ENCODE measurements at places on chromosomes 5 and 9.

- DNase-seq: peak; percentile 82
Observed at GRCh38 chr9:130707225-130707976, 13.8 kb downstream of the EXOSC2 start.

DNA sequence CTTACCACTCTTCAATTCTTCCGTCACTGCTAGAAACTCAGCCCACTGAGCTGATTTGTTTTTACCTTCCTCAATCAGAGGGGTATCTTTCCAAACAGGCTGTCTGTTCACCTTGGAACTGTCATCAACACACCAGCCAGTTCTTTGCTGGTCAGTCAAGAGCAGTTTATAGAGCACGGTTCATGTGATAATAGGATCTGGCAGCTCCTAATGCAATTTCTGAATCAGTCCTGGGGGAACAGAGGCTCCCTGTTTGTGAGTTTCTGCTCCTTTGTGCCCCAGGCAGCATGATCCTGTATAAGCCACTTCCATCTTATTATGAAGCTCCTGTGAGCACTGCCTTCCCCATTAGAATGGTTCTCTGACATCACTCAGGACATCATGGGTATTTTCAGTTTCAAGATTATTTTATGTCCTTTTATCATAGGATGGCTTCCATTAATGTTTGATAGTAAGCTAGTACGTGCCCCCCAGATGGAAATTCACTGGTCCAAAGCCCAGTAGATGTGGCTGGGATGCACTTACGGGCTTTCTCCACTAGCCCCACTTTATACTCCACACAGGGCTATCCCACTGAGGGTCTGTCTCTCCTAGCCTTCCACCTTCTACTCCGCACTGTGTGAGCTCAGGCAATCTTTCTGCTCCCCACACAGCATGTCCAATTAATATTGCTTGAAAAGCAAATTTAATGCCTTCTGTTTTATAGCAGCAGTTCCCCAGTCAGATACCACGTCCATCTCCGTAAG is 85.5 kb upstream of the SPIN1 start:
- no peak for DNase-seq

- DNase-seq: no peak
Observed at GRCh38 chr9:107927276-107927675, 437.7 kb upstream of the KLF4 start.

DNA sequence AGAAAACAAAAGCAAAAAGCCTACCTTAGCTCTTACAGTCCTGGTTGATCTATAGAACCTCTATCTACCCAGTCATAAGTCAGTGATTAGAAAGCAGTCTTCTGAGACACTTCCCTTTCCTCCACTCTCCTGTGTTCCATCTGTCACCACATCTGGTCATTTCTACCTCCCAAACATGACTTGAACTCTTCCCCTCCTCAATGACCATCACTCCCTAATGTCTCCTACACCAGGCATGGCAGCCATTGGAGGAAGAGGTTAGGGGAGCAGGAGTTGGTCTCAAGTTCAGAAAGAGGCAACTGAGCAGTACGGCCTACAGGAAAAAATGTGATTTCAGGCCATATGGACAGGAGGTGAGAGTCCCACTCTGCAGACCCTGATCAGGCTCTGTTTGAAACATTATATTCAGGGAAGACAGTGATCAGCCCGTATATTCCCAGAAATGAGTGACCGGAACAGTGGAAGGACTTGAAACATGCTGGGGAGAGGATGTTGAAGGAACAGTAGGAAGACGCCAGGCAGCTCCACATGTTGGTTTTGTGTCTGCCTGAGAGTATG is 12.0 kb downstream of the ABLIM3 start:
- DNase-seq: no peak

DNA sequence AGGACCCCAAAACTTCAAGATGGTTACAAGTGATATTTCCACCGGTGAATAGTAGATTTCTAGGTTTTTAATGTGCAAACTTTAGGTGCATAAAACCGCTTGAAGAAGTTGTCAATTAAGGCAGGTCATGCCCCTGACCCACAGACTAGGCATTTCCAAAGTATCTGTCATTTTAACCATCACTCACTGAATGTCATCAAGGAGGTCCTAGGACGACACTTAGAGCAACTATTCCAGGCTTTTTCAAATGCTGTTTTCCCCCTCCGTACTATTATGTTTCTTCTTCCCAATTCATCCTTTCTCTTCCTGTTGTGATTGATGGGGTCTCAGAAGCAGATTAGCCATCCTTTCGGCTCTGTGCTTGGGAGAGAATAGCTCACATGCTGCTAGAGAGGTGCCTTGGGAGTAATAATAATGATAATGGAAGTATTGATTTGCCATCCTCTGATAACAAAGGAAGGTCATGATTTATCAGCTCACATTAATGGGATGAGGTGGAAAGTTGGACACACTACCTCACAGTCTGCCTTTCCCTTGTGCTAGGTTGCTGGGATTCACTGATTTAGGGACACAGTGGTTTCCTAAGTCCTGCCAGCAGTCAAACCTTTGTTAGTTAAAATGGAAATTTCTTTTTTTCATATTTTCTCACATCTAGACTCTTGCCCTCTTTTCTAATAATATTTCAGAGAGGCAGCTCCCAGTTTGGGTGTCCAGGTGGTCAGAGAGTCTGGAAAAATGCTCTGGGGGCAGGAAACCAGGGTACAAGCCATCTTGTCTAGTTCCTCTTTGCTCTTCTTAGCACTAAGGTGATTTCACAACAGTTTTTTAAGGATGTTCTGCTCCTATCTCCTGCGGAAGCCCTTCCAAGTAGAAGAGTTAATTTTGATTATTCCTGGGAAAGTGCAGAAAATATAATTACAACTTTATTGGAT is 67.0 kb downstream of the PTTG1 start:
- no peak for DNase-seq

DNA sequence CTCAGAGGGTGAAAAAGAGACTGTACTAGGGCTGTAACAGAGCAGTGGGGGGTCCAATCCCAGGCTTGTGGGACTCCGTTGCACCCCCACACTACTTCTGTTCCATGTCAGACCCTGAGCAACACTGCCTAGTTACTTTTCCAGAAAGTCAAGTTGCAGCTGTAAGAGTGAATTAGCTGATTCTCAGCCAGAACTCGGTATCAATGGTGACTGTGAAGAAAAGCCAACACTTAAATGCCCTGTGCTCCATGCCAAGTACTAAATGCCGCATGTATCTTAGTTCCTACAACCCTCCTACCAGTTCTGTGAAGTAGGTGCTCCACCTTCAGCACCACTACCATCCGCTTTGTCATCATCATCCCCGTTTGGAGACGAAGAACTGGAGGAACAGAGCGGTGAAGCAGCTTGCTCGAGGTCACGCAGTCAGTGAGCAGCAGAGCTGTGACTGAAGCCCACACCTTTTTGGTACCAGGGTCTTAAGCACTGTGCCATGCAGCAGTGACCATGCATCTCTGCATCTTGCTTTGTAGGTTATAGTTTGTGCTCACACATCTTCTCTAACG is 64.3 kb downstream of the NSG2 start:
- DNase-seq: no peak

DNA sequence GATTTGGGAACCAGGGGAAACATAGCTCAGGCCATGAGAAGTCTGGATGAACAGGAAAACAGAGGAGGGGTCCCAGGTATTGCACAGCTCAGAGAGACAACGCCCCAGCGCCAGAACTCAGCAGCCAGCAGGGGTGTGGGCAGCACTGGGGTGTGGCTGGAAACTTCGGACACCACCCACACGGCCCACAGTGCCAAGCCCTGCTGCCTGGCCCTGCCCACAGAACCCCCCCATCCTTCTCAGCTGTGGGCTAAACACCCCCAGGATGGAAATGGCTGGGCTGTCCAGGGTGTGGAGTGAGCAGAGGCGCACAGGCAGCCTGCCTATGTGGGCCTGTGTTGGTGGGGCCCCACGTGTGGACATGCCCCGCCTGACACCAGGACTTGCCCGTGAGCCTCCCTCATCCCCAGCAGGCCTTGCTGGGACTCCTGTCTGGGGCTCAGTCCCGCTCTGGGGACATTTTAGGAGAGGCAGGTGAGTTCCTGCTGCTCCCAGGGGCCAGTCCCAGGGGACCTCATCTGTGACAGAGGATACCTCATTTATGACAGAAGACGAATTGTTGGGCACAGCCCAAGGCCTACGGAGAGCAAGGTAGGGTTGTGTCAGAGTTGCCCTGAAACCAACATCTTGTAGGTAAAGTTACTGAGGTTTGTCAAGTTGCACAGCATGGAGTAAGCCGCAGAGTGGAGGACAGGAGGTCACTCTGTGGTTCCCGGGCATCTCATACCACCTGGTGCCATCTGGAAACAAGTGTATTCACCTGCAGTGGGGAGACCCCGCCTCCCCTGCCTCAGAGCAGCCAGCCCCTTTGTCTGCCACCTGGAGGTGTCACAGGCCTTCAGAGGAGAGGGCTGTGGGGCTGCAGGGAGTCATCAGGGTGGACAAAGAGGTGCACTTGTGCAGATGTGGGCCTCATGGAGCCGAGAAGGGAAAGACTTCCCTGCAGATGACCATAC is 183.2 kb downstream of the AUH start:
- DNase-seq: no peak

GRCh38 chr5:145838276-145838675 is 3.1 kb upstream of the PRELID2 start:
- DNase-seq: no peak

- no peak for DNase-seq
Observed at GRCh38 chr9:34647651-34648050, 1.2 kb downstream of the GALT start.

DNA sequence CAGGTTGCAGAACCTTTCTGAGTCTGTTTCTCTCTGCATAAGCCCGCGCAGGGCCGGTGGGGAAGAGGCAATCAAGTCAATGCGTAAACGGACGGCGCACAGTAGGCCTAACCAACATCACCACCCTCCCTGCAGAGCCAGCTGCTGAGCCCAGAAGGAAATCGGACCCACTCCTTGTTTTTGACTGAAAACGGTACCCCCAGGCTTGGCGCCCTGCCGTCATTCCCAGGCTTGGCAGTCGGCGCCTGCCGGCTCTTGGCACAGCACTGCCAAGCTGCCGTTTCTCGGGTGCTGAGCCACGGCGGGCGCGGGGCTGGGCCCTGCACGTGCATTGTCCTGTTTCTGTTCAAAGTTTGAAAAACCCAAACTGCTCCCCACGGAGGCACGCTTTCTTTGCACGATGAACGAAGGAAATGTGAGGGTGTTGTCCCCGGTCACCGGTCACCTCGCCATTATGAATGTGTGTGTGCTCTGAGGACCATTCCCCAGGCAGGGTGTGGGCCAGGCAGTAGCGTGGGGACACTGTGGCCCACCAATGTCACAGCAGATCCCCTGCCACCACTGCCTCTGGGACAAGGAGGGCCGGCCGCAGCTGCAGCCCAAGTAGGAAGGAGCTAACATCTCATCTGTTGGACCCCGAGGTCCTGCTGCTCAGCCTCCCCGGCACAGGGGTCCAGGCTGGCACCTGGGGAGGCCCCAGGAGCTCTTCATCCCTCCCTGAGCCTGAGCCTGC is 20.1 kb downstream of the FIBCD1 start:
- no peak for DNase-seq

GRCh38 chr5:88118179-88118578 is 150.5 kb downstream of the TMEM161B start:
- no peak for DNase-seq

DNA sequence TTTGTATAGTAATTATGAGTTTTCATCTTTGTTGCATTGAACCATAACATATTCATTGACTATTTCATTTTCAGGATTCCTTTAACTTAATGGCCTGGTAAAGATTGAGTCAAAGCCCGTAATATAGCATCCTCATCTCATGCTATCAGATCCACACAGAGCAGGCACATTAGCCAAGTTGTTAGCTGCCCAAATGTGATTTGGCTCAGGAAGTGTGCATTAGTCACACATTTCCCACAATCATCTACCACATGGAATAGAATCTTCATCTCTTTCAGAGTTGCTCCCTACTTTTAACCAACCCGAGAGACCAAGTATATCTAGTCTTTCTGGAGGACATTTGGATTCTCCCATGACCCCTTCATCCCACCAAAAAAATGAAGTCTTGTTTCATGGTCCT is 481.0 kb upstream of the PTGER4 start:
- DNase-seq: no peak

DNA sequence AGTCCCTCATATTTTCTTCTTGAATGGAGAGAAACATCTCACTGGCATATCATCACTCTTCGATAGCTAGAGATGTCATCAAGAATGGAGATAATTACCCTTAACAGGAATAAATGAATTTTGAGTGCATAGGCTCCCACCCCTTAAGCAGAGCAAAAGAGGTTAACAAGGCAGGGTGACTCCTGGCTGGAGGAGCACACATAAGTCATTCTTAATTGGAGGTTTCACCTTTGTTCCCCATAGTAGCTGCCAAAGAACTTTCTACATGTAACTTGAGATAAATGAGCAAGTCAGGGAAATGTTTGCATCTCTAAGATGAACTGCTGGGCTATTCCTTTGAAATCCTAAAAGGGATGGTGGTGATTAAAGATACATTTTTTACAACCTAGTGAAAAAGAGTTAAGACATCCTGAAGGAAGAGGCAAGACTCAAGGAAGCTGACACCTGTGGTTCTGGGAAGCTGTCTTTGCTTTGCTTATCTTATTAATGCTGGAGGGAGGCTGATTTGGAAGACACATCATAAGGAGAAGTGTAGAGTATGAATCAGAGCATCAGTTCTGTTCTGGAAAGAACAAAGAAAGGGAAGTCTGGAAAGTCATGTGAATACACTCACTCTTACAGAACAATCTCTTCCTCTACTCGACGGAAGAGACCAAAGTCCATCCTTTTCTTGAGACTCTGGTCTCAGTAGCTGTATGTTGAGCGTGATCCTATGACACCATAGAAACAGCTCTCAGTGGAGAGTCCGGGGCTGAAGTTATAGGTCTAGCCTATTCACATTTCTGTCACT is 326.3 kb downstream of the OSTF1 start:
- DNase-seq: no peak

- no peak for DNase-seq
Observed at GRCh38 chr9:83012168-83012921, 50.6 kb downstream of the RASEF start.

DNA sequence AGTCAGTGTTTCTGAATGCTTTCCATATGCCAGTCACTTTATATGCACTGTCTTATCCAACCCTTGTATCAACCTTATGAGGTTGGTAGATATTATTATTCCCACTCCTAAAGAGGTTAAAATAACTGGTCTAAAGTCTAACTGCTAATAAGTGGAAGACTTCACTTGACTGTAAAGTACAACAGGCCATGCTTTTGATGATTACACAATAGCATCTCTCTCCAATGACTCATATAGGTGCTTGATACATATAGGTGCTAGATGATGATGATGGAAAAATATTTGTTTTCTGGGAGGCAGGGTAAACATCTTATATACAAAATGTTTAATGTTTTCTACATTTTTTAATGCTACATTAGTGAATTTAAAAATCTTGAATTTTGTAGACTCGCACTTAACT is 75.9 kb upstream of the NR3C1 start:
- DNase-seq: no peak

- DNase-seq: no peak
Observed at GRCh38 chr9:137358126-137358525, 56.1 kb upstream of the NRARP start.

- DNase-seq: no peak
Observed at GRCh38 chr5:113186061-113186460, 209.5 kb downstream of the DCP2 start.

DNA sequence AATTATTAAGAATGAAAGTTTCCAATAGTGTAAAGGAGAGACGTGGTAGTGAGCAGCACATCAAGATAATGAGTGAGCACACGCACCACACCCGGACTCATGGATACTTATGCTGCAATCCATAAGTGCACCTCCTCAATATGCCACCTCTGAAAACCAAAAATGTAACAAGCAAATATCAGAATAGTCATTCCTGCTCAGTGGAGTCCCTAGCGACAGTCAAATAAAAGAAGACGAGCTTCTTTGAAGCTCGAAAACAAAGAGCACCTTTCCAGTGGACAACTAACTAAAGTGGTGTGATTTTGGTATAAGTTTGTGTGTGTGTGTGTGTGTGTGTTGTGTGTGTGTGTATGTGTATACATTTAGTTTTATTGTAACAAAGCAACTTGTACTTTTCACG is 241.3 kb downstream of the DEPDC1B start:
- no peak for DNase-seq

Data from HAP-1 (cell line).